HAP-1 (cell line): ENCODE measurements at places on chromosomes 12 and 14.
A peak's percentile ranks its signal among the peaks of the same experiment; 100 is the strongest.

DNA sequence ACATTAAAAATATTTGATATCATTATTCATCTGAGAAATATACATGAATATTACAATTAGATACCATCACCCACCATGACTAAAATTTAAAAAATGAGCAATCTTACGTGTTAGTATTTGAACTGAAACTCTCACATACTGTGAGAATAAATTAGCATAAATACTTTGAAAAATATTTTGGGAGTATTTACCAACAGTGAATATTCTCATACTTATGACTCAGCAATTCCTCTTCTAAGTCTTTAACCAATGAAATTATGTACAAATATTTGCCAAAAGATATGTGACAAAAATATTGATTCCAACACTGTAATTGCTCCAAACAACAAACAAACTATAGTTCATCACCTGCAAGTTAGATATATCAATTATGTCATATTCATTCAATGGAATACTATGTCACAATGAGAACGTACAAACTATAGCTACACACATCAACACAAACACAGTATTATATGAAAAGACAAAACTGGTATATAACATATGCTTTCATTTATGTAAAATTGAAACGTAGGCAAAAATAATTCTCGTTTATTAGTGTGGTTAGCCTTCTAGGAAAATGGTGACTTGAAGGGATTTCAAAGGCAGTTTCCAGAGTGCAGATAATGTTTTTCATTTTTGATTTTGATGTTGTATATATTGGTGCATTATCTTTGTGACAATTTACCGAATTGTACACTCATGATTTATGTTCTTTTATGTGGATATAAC lies 742.2 kb downstream of the SLC16A7 start:
- DNase-seq = no peak

DNA sequence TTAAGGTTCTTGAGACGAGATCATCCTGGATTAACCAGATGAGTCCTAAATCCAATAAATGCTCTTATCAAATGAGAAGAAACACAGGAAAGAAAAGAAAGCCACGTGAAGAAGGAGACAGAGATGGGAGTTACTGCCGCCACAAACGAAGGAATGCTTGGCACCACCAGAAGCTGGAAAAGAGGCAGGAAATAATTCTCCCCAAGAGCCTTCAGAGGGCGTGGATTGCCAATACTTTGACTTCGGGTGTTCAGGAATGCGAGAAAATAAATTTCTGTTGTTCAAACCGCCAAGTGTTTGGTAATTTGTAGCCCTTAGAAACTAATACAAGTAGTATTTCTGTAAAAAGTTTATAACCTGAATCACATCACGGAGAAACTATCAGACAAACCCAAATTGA lies 31.3 kb downstream of the ABCD2 start:
- DNase-seq = no peak

GRCh38 chr12:53738406-53739213 lies 11.4 kb upstream of the CALCOCO1 start:
- no peak for DNase-seq

GRCh38 chr12:122368361-122369073 lies 54.0 kb downstream of the CLIP1 start:
- no peak for DNase-seq

DNA sequence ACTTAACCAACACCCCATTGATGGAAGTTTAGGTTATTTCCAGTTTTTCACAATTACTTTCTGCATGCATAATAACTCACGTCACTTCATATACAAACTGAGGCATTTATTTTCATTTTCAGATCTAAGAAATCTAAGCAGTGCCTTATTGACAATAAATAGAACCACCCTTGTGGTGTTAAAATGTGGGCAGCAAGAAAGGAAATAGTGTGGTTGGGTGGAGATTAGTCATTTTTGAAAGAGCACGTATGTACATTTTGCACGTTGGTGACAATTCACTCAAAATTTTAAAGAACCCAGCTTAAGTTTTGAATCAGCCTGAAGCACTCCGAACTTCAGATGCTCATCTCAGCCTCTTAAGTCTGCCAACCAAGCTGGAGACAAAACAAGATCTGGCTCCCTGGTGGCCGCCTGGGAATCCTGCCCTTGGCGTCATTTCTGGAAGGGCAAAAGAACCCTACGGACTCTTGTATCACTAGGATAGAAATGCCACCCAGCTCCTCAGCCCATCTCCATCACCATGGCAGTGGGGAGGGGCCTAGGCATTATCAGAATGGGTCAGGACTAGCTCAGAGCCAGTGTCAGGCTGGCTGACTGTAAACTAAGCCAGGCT lies 89.5 kb upstream of the BCL2L14 start:
- DNase-seq = no peak

DNA sequence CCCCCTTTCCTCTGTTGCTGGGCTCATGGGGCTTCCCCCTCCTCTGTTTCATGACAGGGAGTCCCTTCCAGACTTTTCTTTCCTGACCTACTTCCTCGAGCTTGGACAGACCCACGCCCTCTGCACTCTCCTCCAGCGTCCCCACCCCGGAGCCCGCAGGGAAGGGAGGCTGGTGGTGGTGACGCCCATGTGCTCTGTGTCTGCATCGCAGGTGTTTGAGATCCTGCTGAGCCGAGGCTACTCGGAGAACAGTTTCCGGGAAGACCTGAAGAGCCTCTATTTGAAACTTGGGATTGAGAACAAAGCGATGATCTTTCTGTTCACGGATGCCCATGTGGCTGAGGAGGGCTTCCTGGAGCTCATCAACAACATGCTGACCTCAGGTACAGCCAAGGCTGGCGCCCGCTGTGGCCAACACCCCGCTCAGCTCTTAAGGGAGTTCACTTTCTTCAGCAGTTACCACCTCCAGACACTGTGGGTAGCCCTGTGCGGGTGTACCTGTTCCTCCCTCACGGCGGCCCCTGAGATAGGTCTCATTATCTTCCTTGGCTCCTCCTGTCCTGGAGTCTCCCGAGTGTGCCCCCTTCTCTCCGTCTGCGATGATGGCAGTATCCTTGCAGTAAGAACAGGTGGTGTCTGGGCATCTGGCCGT lies 85.6 kb downstream of the CCDC92 start:
- no peak for DNase-seq

- no peak for DNase-seq
Observed at GRCh38 chr12:10540776-10541205, 35.1 kb downstream of the EIF2S3B start.

DNA sequence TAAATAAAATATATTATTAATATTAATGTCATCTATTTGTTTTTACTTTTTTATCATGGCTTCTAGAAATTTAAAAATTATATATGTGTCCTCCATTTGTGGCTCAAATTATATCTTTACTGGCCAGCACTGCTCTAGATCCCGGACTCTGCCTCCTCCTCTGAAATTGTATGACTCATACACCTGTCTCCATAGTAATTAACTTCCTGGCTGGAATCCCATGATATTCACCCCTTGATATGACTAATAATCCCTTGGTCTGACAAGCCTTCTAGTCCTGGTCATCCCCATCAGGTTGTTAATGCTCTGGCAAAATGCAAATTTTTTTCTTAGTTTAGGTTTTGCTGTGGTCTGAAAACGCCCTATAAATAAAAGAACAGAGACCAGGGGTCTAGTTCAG lies 116.2 kb downstream of the BMP4 start:
- no peak for DNase-seq

- DNase-seq = no peak
Observed at GRCh38 chr12:116595186-116595585, 36.0 kb downstream of the MAP1LC3B2 start.

DNA sequence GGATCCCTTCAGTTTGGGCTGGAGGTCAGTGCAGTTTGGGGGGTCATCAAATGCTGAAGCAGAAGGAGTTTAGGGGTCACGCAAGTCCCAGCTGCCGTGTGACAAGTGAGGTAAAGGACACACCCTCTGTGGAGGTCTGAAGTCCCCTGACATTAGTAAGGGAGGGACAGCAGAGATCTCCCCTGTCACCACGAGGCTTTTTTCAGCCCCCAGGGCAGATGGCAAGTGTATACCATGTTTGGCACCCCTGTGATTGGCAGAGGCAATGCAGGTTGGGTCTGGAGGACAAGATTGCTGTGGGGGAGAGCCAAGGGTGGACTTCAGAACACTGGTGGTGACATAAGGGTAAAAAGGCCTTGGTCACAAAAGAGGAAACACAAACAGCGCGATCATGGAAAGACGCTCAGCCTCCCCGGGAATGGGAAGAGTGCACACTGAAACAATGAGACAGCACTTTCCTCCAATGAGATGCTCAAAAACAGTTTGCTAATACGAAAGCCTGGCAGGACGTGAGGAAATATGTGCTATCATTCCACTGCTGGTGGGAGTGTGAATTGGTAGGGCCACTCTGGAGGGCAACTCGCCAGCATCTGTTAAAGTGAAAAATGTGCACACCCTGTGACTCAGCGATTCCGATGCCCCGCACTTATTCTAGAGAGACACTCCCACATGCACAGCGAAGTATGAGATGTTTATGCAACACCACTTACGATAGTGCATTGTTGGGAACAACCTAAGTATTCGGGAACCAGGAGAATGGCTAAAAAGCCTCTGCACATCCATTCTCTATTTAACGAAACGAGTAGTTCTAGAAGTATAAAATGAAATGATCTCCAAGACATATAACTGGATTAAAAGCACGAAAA lies 14.4 kb upstream of the CD27 start:
- peak; percentile 74 for DNase-seq

DNA sequence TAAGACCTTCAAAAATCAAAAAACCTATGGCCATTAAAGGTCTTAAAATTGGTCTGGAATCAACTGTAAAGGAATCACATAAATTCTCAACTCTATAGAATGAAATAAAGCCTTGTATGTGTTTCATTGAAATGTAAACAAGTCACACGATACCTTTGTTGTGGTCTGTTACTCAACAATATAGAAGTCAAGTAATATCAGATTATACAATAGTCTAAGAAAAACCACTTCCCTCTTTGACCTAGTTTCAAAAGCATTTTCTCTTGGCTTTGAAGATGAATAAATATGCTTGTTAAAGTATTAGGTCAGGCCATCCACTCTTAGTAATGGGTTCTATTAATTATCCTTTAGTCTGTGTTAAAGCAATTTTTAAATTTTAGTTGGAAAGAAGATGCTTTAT lies 79.8 kb upstream of the DIO2 start:
- no peak for DNase-seq

DNA sequence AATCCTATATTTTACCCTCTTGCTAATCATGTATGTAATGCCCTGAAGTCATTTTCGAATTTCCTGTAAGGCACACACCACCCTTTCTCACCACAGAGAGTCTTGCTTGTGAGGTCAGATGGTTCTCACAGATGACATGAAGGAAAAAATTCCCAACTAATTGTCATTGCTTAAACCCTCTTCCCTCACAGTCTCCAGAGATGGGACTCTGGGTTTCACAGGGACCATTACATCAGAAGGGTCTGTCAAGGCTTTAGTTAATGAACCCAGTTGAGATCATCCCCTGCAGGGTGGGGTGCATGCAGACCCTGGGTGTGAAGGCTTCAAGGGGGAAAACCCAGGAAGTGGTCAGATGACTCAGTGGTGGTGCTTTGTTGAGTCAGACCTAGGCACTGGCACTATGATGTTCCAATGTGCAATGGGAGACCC lies 229.6 kb downstream of the BCAT1 start:
- no peak for DNase-seq

DNA sequence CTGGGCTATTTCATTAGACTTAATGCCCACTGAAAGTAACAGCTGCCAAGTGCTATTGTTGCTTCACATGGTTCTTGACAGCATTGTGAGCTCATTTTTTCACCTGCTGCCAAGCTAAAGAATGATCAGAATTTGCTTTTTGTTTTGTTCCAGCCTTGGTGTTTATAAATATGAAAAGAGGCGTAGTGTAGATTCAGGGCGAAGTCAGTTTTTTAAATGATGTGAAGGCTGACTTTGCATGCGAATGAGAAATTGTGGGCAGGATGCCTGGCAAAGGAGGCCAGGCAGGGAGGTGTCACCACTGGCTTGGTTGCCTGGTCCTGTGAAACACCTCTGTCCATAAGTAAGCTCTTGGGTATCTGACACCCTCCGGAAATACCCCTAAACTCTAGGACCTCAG lies 93.3 kb upstream of the NAP1L1 start:
- no peak for DNase-seq

DNA sequence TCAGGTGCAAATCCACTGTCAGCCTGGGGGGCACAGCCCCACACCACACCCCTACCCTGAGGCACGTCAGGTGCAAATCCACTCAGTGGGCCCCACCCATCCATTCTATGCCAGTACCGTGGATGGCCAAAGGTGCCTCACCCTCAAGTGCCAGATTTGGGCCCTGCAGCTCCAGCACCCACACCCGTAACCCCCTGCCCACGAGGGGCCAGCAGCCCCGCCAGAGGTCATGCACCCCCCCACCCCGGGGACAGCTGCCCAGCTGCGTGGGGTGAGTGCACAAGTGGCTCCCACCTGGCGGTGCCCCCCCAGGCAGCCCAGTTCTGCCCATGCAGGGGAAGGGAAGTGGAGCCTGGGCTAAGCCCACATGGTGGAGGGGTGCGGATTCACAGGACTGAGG lies 51.2 kb downstream of the FBRSL1 start:
- no peak for DNase-seq

DNA sequence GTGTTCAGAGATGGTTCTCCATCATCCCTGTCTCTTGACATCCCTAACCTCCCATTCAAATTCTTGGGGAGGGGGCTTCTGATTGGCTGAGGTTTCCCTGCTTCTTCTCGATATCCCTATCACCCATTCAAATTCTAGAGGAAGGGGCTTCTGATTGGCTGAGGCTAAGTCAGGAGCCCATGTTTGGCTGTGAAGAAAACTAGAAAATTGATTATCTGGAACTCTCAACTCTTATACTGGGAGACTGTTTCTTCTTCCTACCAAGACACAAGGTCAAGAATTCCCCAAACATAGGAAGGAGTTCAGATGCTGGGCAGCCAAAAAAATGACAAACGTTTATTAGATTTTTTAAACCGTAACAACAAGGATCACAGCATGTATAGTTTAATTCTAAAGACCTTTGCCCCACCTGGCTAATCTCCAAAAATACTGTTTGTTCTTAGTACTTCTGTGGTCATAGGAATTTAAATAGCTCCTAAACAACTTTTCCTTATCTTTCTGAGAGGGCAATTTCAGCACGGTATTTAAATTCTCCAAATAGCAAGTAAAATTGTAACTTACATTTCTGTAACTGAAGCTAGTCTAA lies 26.4 kb downstream of the SPIC start:
- DNase-seq = no peak

DNA sequence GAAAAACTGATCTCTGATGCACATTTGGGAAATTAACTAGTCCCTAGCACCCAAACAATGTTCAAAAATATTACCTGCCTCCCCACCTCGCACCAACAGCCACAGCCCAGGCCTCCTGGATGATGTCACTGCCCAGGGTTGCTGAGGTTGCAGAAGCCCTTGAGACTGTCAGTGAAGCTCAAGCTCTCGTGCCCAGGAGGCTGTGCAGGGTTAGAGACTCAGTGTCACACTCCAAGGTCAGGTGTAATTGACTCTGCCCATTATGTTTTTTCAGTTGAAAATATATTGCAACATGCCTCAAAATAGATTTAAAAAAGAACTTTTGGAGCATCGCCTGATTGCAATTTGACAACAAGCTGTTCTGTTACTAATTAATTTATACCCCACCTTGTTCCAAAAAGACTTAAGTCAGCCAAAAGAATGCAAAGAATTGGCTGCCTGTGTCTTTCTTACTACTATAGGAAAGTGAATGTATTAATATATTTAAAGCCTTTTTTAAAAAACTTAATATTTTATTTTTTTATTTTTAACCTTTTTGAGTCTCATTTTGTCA lies 72.3 kb downstream of the CMAS start:
- DNase-seq = no peak
